ENCODE measurements at places on chromosomes 12 and 14. TPM values are rescaled to one million over a fixed set of nuclear protein-coding genes. Genes with fewer than 3 reads are reported as not detected.

C1QL4 gene
- total RNA-seq = not detected

ZFYVE1 gene
- total RNA-seq = 15.5 TPM

ITGB7 gene
- total RNA-seq = 590 TPM

GRCh38 chr14:105899071-105899641 is 372.8 kb downstream of the TMEM121 start:
- no peak for DNase-seq

GRCh38 chr12:100668945-100669536 is 95.6 kb downstream of the GAS2L3 start:
- DNase-seq = no peak

GRCh38 chr14:65164825-65165135 is 62.5 kb upstream of the MAX start:
- DNase-seq = no peak

LRRC43 gene
- 0.44 TPM for total RNA-seq

HOXC11 gene
- total RNA-seq = not detected

DNA sequence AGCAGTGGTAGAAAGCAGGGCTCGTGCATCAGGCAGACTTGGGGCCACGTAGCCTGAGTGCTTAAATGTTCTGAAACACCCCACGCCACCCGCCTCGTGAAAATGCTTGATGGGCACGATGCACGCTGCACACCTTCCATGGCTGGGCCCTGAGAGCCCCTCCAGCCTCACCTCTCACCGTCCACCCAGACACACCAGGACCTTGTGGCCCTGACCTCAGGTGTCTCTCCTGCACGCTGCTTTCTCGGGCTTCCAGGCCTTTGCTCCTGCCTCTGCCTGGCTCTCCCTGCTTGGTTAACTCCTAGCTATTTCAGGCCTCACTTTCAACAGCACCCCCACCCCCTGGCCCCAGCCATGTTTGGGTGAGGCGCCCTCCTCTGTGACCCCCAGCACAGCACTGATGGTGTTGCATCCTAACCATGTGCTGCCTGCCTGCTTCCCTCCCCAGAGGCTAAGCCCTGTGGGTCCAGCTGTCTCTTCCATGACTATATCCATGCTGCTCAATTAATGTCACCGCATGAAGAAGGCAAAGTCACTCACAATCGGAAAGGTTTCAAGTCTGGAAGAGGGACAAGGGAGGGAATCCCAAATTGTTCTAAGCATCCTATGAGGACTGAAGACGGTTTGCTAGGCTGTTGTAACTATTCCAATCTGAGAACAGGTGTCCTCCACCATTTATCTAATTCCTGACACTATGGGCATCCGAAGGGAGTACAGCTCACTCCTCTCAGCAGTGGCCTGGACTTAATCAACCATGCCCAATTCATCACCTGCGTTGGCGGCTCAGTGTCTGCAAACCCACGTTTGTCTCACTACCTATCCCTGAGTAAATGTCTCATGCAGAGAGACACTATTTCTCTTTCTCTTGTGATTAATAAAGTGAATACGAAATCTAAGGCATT is 82.2 kb downstream of the CCDC88C start:
- no peak for DNase-seq

COX8C gene
- not detected for total RNA-seq

DCAF11 gene
- 89.6 TPM for total RNA-seq

TMEM121 gene
- total RNA-seq = 6.4 TPM

- DNase-seq = no peak
Measured at GRCh38 chr12:1380171-1380851, 214.1 kb downstream of the FBXL14 start.

DNA sequence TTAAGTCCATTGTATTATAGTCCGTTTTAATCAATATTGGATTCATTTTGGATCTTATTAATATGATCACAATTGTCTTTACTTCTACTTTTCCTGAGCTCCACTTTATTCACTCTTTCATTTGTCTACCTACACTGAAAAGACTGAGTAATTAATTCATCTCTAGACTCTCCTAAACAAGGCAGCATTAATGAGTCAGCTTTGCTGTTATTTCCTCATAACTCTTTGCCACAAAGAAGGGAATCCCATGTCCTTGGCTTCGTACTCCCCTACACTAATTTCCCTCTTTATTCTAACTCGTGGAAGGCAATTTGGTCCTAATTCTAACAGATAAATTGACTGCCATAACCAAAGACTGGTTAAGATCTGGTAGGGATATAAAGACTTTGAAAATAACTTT is 91.9 kb downstream of the ARMH4 start:
- no peak for DNase-seq

DNA sequence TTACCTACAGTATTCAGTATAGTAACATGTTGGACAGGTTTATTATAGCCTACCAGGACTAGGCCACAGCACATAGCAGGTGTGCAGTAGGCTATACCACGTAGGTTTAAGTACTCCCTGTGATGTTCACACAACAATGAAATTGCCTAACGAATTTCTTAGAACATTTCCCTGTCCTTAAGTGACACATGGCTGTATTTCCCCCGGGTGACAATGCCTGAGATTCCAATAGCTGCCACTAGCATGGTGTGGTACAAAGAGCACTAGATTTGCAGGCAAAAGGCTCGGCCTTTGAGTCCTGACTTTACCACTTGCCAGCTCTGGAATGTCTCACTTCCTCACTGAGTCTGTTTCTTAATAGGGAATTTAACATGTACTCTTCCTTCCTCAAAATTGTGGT is 19.7 kb downstream of the PTPN21 start:
- no peak for DNase-seq

GRCh38 chr12:14540801-14541462 is 26.8 kb downstream of the PLBD1 start:
- no peak for DNase-seq

DNA sequence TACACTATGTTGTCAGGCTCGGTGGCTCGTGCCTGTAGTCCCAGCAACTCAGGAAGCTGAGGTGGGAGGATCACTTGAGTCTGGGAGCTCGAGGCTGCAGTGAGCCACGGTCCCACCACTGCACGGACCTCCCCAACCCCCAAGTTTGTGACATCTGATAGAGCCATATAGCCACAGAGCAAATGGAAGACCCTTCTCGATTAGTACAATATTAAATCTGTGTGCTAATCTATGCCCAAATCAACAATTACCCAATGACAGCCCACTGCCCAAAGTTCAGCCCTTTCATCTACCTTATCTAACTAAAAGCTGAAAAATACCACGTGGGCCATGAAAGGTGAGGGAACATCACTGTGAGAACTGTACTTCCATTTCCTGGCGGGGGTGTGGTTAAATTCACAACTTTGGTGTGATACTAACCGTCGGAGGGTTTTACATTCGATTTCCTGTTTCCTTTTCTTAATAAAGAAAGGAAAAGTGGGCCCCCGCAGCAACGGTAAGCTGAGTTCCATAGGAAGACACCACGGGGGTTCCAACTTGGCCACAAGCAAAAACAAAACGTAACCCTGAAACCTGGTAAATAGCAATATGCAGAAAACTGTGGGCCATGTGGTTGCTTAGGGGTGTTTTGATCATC is 31.2 kb upstream of the FOS start:
- peak; percentile 59 for DNase-seq

KLRF2 gene
- total RNA-seq = not detected

DNA sequence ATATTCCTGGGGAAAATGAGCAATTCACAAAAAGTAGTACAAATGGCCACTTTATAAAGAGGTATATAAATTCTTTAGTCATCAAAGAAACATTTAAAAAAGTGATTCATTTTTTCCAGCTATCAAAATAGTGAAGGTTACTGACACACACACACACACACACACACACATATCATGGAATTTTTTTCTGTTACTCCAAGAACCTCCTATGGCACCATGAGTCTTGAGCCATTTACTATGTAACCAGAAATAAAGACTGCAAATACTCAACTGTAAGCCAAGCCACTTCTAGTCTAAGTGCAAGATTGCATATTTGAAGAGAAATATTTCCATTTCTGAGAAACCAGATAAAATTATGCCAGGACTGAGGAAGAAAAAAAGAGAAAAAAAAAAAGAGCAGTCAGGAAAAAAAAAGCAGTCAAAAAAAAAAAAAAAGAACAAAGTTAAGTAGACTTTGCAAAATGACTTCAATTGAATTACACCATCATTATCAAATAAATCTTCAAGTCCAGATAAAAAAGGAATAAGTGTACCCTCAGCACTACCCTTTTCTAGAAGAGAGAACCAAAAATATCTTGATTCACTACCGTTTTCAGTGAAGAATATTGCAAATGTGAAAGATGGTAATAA is 275.7 kb downstream of the DAD1 start:
- no peak for DNase-seq

- no peak for DNase-seq
Measured at GRCh38 chr14:81423504-81423903, 23.4 kb upstream of the STON2 start.

ZBTB42 gene
- 9.9 TPM for total RNA-seq

SPTB gene
- total RNA-seq = 0.09 TPM

DNA sequence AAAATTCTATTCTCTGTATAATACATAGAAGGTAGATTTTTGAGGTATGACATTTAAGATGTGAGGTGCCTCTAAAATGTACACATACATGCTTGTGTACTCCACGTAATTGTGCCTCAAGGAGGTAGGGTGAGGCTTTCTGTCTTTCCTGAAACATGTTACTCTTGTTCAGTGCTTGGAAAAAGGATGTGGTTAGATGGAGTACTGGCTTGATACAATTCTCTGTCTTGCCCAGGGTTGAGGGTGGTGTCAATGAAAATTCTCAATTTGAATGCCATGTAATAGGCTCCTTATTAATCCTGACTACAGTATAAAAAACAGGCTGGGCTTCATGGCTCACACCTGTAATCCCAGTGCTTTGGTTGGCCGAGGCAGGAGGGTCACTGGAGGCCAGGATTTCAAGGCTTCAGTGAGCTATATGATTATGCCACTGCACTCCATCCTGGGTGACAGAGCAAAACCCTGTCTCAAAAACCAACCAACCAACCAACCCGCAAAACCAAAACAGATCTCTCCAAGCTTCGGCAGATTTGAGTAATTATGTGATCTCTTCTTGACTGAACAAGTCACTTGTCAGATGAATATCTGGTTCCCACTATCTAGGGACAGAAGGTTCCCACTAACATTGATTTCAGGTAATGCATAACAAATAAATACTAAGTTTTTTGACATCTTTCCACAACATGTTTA is 41.6 kb downstream of the RCOR1 start:
- no peak for DNase-seq

- DNase-seq = no peak
Measured at GRCh38 chr14:45664668-45665356, 411.8 kb upstream of the MIS18BP1 start.

DNA sequence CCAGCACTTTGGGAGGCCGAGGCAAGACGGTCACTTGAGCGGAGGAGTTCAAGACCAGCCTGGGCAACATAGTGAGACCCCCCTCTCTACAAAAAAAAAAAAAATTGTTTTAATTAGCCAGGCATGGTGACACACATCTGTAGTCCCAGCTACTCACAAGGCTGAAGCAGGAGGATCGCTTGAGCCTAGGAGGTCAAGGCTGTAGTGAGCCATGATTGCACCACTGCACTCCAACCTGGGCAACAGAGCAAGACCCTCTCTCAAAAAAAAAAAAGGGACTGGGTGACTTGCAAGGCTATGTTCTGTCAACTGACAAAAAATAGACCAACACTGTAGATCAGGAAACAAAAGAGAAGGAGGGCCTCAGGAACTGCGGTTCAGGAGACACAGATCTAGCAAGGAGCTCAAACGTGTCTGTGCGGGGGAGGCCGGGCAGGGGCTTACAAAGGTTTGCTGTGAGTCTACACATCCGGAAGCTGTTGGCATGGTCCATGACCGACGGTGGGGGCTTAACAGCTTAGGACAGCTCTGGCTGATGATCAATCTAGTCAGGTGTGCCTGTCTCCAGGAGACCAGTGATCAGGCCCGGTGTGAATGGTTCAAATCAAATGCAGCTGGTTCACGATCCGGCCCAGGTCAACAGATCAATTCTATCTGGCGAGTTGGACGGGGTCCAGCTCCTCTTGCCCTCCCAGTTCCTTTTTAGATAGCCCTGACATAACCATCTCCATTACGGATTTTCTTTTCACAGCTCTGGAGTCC is 31.7 kb upstream of the INF2 start:
- DNase-seq = no peak

DNA sequence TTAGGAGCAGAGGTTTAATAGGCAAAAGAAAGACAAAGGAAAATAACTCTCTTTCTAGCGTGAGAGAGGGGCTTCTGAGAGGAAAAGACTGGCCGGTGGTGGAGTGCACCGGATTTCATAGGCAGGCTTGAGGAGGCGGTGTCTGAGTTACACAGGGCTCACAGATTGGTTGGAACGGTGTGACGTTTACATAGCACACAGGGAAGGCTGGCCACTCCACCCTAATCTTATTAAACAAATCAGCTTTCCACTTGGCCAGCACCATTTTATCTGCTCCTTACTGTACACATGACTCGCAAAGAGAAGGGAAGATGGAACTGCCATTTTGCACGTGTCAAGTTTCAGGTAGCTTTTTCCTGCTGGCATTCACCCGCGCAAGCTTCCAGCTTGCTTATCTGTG is 587.7 kb downstream of the RPL10L start:
- no peak for DNase-seq

GRCh38 chr12:61213646-61214045 is 1046.6 kb upstream of the USP15 start:
- DNase-seq = no peak

GRCh38 chr12:82517027-82517426 is 158.7 kb downstream of the METTL25 start:
- no peak for DNase-seq

RERGL gene
- total RNA-seq = not detected

RNU6-7 gene
- total RNA-seq = not detected

KRT75 gene
- total RNA-seq = not detected

DNA sequence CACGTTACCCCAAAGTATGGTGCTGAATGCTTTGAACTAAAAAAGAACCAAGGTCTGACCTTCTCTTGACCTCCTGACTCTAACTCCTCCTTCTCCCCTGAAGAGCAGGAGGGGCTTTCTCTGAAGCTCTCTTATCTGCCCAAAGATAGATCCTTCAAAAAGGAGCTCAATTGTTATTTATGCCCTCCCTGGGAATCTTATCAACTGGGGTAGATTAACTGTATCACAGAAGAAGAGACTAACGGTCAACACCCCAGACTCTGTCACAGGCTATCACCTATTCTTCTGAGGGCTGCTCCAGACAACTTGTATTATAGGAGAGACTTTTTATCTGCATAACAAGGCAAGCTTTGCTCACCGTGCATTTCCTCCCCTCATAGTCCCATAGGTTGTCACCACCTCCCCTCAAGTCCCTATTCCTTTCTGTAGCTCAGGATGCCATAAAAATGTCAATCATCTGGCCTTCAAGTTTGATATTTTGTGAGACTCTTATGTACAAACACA is 86.6 kb downstream of the PAPLN start:
- no peak for DNase-seq

GRCh38 chr14:71661441-71661840 is 270.8 kb upstream of the RGS6 start:
- DNase-seq = no peak

- no peak for DNase-seq
Measured at GRCh38 chr14:65360144-65360784, 52.3 kb upstream of the FUT8 start.

- DNase-seq = no peak
Measured at GRCh38 chr12:19620222-19620621, 180.9 kb downstream of the AEBP2 start.

GRCh38 chr12:11797317-11797913 is 147.9 kb downstream of the ETV6 start:
- no peak for DNase-seq

- no peak for DNase-seq
Measured at GRCh38 chr14:100342195-100342594, 19.1 kb downstream of the SLC25A47 start.

PIK3C2G gene
- total RNA-seq = not detected

CHST11 gene
- 69.7 TPM for total RNA-seq

RAD51AP1 gene
- 0.60 TPM for total RNA-seq

GRCh38 chr14:21912367-21912766 is 238.7 kb upstream of the OR4E1 start:
- DNase-seq = no peak
